DMS153 (cell line): ENCODE measurements at places on chromosomes 11 and 22.

- no peak for DNase-seq
Measured at GRCh38 chr11:90908074-90908473, 685.2 kb upstream of the CHORDC1 start.

DNA sequence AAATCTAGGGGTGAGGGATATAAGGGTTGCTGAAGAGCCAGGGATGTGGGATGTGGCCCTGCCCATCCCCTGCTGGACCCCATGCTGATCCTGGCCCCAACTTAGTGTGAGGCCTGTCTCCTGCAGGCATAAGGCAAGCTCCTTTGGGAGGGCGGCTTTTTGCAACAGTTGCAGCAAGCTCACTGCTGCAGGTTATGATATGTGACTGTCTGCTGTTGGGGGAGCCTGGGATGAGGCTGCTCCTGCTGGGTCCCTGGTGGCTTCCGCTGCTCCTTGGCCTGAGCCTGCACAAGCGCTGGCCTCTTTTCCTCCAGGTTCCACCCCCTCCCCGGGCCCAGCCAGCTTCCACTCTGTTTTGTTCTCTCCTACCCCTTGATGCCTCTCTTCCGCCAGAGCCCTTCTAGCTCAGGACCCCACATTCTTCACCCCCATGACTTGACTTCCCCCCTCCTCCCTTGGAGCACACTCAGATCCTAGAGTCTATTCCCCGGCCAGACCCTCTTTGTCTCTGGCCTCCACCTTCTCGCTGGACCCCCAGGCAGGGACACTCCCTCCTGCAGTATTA, 35.0 kb upstream of the SYT13 start:
- DNase-seq, result no peak

DNA sequence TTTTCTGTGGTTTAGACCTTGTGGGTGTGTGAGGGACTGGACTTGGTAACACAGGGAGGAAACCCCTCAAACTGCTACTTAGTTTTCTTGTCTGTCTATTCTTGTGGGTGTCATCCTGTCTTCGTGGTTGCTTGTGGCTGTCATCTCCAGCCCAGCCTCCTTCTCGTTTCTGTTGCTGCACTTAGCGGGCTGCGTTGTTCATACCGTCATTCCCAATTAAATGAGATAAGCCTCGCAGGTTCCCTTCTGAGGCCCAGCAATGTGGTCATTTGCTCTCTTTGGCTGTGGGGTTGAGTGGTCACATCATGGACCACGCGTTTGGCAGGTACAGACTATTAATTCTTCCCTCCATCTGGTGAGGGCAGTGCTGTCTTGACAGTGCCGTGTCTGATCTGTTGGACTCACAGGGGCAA, 18.8 kb downstream of the PANX1 start:
- no peak for DNase-seq

GRCh38 chr11:5691964-5692361, 2.4 kb downstream of the TRIM22 start:
- no peak for DNase-seq

GRCh38 chr11:128496249-128496648, 91.1 kb downstream of the ETS1 start:
- DNase-seq, result no peak

- DNase-seq, result no peak
Measured at GRCh38 chr11:123977731-123978347, at the start of gene OR10S1. OR10S1 (minus strand) TSS chr11:123977781; CDS start chr11:123977664, 117 bp downstream.
